ENCODE measurements at places on chromosomes 1 and 21.
A peak's percentile ranks its signal among the peaks of the same experiment; 100 is the strongest.

DNA sequence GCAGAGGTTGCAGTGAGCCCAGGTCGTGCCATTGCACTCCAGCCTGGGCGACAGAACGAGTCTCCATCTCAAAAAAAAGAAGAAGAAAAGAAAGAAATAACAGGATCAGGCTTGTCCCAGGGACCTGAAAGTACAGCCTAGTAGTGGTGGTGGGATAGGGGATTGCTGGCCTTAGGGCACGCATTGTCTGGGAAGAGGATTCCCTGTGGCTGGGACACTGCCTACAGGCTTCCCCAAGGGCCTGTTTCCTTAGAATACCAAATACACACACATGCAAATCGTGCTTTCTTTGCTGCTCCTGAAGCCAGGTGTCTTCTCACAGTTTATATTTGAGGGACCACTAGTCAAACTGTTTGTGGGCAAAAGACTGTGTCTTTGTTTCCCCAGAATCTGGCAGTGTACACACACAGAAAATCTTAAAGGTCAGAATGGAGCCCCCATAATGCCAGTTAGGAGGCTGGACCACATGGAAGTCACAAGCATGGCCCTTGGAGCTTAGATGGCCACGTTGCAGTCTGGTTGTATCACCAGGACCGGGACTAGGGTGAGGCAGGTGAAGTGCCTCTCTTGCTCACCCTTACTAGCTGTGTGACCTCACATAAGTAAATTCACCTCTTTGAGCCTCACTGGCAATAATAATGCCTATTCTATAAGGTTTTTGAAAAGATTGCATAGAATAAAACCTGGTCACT, 12.7 kb upstream of the ASAP3 start:
- DNase-seq, result no peak

GRCh38 chr1:5989286-5989605, 3.0 kb downstream of the NPHP4 start:
- no peak for DNase-seq

DNA sequence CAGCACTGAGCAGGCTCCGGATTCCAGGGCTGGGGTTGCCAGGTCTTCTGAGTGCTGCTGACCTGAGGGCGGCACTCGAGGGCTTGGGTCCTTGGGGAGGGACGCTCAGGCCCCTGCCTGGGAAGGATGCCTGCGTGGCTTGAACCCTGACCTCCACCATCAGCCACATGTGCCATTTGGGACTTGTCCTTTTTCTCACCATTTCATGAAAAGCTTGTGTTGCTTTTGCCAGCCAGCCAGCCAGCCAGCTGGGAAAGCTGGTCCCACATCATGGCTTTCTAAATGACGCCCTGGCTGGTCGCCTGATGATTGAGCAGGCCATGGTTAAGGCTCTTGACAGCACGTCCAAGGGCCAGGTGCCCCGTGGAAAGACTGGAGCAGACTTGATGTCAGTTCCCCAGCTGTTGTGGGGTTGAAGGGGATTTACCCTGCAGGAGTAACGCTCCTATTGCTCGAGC, 168.7 kb downstream of the CAMTA1 start:
- DNase-seq, result no peak

DNA sequence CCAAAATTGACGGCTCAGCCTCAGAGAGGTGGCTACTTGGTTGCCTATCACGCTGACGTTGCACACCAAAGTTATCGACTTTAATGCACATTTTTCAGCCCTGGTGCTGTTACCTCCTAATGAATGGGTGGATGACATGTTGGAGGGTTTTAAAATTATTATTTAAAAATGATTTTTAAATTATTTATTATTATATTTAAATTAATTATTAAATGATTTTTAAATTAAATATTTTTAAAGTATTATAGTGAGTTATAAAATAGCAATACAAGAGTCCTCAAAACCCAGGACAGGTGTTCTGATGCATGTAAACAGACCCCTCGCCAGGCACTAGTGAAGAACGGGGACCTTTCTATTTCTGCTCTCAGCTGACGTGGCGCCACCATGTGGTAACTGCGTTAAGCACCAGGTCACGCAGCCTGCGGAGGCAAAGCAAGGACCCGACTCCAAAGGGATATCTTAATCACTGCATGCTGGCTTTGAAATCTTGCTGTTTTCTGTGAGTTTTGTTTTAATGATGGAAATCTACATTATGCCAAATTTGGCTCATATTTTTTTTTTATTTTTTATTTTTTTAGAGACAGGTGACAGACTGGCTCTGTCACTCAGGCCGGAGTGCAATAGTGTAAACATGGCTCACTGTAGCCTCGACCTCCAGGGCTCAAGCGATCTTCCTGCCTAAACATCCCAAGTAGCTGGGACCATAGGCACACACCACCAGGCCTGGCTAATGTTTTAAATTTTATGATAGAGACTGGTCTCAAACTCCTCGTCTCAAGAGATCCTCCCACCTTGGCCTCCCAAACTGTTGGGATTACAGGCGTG, 22.6 kb downstream of the CASP9 start:
- peak; percentile 54 for DNase-seq

- no peak for DNase-seq
Observed at GRCh38 chr1:92134331-92134730, 54.2 kb downstream of the BTBD8 start.

DNA sequence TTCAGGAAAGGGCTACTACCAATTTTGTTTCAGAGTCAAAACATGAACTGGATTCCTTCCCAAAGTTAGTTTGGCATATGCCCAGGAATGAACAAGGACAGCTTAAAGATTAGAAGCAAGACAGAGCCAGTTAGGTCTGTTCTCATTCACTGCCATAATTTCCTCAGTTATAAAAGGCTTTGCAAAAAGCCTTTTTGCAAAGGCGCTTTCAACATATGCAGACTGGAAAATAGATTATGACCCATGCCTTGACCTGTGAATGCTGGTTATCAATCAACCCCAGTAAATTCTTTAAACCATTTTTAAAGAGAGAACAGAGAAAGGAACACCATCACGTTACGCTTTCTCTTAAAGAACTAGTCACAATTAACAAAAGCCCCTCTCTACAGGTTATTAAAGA, 1.7 kb upstream of the FRRS1 start:
- peak; percentile 29 for DNase-seq

DNA sequence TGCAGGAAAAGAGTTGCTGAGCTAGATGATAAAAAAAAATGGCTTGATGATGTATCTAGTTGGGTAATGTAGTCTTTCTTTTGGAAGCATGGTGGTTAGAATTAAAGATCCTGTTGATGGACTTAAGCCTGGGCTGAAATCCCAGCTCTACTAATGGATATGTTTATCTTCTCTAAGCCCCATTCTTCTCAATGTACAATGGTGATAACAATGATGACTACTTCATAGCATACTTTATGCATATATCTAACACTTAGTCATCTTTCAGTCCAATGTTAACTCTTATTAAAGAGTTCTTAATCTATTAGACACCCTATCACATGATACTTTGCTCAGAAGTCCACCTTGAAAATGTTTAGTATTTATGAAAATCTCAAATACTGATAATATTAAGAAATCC, 189.5 kb downstream of the PLA2G4A start:
- DNase-seq, result no peak

- DNase-seq, result no peak
Observed at GRCh38 chr1:67636146-67636545, 48.9 kb upstream of the GADD45A start.

GRCh38 chr1:13666317-13666716, 33.7 kb upstream of the PRDM2 start:
- DNase-seq, result no peak

DNA sequence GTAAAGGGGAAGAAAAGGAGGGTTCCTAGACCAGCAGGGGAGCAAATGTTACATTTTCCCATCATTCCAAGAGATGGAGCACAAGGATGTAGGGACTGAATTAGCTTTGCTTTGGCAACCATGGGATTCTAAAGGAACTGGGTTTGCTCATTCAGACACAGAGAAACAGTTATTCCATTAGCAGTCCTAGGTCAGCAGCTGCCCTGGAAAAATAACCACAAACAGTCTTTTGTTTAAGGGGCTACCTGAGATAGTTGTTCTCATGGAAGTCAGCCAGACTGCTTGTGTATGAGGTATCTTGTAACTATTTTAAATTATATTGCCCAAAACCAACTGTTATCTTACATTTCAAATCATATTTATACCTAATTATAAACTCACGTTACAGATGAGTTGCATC, 58.4 kb upstream of the VCAM1 start:
- DNase-seq, result no peak

GRCh38 chr1:160853754-160854153, 8.9 kb downstream of the CD244 start:
- no peak for DNase-seq

- no peak for DNase-seq
Observed at GRCh38 chr21:43913928-43914327, 48.9 kb downstream of the AGPAT3 start.

GRCh38 chr1:243730487-243731150, 119.4 kb downstream of the AKT3 start:
- no peak for DNase-seq

DNA sequence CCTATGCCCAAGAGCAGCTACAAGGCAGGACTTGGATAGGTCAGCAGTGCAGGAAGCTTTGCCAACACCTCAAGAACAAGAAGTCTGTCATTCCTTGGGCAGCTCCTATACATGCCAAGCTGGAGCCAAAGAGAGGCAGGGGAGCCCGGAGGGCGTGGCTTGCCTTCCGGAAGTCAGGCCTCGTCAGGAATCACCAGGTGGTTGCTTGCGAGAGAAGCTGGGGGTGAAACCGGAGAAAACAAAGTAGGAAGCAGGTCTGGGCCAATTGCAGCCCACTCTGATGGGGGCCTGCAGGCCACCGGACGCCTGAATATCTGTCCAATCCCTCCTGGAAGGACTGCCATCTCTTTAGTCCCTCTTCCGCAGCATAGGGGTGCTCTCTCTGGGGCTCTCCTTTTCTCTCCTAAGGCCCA, 794 bp upstream of the FAM76A start:
- DNase-seq, result peak; percentile 15

DNA sequence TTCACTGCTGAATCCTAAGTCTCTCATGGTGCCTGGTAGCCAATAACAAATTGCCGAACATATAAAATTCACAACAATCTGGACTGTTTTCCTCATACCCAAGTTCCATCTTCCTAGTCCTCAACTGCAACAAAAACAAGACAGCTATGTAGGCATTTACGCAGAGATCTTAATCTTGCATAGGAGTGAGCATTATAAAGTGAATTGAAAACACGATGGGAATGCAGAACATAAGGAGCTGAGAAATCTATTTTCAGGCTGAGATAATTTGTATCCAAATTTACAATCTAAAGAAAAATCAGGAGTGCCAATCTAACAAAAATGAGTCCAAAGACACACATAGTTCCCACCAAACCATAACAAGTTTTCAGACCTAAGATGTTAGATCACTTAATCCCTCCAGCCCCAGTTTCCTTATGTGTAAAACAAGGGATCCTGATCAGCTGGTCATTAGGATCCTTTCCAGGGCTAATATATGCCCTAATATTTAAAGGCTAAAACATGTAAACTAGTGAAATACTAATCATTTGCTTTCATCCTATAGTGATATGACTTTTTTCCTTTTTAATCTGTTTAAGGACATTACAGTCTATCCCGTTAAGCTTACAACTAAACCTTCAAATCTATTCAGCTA, 1.9 kb downstream of the SLC16A1 start:
- DNase-seq, result peak; percentile 55

DNA sequence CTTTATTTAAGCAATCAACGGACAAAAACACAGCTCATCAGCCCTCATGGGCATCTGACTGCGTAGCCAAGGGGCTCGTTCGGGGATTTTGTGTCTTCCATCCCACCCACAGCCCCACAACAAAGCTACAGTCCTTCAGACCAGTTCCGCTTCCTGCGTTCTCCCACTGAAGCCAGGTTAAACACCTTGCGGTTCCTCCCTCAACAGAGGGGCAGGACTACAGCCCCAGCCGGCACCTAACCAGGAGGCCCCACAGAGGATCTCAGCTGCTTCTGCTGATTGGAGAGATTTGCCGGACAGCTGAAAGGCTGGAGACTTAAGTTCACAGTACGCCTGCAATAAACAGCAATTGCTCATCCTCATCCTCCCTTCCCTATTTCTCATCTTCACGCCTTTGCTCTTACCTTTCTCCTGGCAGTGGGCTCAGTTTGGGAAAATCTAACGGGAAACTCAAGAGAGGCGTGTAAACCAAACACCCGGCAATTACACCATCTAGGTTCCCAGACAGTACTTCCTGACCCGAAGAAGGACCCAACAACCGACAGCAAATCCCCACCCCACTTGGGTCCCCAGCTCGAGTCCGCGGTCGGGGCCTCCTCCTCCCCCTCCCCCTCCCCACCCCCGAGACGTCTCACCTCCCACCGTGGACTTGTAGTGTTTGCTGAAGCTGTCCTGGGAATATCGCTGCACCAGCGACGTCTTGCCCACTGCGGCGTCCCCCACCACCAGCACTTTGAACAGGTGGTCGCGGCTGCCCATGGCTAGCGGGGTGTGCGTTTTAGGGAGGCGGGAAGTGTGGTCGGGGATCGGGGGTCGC, 876 bp downstream of the RAB29 start:
- no peak for DNase-seq

DNA sequence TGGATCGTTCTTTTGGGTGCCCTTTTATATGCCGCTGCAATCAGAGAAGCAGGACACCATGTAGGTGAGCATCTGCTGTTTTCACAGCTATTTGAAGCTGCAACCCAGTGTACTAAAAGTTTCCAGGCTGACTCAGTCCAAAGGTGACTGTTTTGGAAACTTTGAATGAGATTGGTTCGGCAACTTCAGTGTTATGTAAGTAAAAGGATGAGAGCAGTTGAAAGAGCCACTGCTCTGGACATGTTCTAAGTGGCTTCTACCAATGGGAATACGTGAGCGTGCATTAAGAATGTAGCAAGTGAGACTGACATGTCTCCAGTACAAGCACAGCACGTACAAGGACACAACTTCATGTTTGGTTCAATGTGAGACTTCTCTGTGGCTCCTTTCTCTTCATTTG, 55.6 kb downstream of the DDR2 start:
- DNase-seq, result no peak

- DNase-seq, result no peak
Observed at GRCh38 chr1:102628109-102628613, 480.2 kb downstream of the COL11A1 start.

DNA sequence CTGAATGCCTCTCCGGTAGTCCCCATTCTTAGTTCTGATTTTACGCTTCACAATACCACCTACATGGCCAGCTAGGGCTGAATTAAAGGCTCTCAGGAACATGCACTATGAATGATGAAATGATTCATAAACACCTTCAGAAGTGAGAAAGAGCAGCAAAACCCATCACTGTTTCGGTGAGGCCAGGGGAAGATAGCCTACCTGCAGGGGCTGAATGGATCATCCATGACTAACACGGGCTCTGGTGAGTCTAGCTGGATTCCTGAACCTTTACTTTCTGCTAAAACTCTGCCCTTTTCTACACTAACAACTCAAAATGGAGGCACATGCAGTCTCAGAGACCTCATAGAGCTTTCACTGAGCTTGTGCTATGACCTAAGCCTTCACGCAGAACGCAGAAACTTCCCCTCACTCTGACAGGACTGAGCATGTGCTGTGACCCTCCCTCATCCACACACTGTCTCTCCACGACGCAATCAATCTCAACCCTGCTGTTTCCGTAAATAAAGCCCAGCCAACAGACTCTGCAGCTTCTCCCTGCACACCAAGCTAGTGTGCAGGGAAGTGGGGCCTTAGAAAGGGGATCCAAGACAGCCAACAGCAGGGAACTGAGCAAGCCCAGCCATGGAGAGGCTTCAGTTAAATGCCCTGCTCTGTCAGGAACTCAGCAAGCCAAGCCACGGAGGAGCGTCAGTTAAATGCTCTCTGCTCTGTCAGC, 207.8 kb downstream of the SLC45A1 start:
- DNase-seq, result no peak

All from hematopoietic multipotent progenitor cell treated with erythropoietin and hydrocortisone succinate and interleukin-3 and kit ligand, for 17 days (in vitro differentiated cells).